Activated CD8-positive, alpha-beta memory T cell treated with anti-CD3 and anti-CD28 coated beads, Interleukin-2, amount 50 U/mL, for 48 hours (primary cell): ENCODE measurements at places on chromosomes 1 and 21.

- DNase-seq: no peak
Observed at GRCh38 chr21:37700641-37701202, 215.5 kb downstream of the KCNJ6 start.

GRCh38 chr21:31974454-31974985, 101.7 kb downstream of the HUNK start:
- peak; percentile 56 for DNase-seq

DNA sequence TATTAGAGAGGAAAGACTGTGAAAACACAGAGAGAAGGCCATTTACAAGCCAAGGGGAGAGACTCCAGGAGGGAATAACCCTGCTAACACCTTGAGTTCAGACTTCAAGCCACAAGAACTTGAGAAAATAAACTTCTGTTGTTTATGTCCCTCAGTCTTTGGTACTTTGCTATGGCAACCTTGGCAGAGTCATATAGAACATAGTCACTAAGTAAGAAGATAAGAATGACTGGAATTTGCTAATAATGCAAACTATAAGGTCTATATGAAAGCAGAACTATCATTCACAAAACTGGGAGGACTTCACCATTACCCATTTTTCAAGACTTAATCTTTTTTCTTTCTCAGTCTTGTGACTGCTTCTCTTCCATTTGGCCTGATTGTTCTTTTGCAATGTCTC, 767.3 kb upstream of the ADAMTS5 start:
- DNase-seq: no peak

DNA sequence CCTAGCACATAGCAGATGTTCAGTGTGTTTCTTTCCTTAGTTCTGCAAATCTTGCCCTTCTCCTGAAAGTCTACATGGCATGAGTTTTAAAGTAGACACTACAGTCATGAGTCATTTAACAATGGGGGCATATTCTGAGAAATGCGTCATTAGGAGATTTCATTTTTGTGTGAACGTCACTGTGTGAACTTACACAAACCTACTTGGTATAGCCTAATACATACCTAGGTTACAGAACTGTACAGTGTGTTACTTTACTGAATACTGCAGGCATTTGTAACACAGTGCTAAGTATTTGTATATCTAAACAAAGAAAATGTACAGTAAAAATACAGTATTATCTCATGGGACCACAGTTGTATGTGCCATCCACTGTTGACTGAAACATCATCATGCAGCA, 10.0 kb downstream of the TTF2 start:
- no peak for DNase-seq

DNA sequence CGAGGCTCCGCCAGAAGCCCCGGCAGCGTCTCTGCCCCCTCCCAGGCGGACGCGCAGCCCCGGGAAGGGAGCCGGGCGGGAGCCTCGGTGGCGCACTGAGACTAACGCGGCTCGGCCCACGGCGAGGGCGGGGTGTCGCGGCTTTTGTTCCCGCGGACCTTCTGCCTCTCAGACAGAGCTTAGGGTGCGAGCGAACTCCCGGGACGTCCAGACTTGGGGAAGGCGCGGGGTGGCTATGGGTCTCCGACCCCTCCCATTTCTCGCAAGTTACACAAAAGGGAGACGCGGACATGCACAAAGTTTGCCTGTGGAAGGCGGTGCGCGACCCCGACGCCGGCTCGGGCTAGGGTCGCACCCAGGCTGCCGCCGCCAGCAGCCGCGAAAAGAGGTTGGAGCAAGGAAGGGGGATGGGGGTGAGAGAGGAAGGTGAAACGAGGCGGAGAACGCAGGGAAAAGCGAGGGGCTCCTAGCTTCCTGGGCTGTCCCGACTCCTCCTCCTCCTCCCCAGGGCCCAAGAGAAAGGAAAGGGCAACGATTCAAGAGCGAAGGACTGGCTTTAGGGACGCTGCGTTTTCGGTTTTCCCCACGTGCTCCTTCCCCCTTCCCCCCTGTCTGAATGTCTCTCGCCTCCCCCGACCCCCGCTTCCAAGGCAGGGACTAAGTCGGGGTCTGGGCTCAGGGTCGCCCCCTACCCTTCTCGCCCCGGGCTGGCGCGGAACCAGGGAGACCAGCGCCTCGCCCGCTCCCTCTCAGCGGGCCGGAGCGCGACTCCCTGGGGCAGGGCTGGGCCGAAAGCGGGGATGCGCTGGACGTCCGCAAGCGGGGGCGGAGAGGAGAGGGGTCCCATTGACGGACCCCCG, 729 bp downstream of the APP start:
- DNase-seq: peak; percentile 75

- DNase-seq: peak; percentile 76
Observed at GRCh38 chr1:61081686-61082310, 563 bp upstream of the NFIA start.

DNA sequence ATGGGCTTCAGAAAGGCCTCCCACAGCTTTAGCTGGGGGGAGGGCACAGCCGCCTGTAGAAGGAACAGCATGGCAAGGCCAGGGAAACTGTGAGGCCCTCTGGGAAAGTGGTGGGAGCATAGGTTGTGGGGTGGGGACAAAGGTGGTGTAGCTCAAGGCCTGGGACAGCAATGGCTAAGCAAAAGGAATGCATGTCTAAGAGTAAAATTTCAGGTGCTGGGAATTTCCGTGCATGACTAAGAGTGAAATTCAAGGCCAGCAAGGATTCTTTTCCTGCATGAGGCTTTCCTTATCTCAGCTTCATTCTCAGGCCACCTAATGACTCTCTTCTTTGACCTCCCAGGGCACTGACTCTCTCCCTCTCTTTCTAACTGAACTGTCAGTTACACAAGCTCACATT, 86.5 kb upstream of the WNT4 start:
- DNase-seq: no peak

DNA sequence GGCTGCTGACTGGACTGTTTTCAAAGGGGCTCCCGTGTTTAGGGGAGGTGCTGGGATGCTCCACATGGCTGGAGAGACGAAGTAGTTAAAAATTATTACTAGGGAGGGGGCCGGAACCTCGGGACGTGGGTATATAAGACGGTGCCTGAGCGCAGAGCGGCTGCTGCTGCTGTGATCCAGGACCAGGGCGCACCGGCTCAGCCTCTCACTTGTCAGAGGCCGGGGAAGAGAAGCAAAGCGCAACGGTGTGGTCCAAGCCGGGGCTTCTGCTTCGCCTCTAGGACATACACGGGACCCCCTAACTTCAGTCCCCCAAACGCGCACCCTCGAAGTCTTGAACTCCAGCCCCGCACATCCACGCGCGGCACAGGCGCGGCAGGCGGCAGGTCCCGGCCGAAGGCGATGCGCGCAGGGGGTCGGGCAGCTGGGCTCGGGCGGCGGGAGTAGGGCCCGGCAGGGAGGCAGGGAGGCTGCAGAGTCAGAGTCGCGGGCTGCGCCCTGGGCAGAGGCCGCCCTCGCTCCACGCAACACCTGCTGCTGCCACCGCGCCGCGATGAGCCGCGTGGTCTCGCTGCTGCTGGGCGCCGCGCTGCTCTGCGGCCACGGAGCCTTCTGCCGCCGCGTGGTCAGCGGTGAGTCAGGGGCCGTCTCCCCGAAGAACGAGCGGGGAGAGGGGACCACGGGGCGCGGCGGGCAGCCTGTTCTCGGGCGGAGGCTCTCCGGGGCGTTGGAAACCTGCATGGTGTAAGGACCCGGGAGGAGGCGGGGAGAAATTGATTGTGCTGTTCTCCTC, at the start of gene CHODL:
CHODL (plus strand) TSS at position 163 of the 793 bp plus-strand sequence; CDS start at position 554, 391 bp downstream.
- DNase-seq: no peak

- no peak for DNase-seq
Observed at GRCh38 chr1:177274687-177275211, 104.0 kb downstream of the BRINP2 start.

DNA sequence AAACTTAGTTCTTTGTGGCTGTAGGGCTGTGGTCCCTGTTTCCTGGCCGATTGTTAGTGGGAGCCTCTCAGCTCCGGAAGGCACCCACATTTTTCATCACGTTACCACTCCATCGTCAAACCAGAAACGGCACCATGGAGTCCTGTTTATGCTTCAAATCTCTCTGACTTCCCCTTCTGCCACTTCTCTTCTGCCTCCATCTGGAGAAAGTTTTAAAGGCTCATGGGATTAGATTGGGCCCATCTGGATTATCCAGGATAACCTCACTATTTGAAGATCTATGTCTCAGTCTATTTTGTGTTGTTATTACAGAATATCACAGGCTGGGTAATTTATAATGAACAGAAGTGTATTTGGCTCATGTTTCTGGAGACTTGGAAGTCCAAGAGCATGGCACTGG, 19.3 kb upstream of the IL22RA1 start:
- DNase-seq: no peak

- no peak for DNase-seq
Observed at GRCh38 chr1:39293375-39294070, 89.0 kb downstream of the MACF1 start.

GRCh38 chr1:15168479-15168878, 14.9 kb downstream of the TMEM51 start:
- DNase-seq: no peak

- no peak for DNase-seq
Observed at GRCh38 chr1:116879478-116880133, 30.1 kb upstream of the PTGFRN start.

DNA sequence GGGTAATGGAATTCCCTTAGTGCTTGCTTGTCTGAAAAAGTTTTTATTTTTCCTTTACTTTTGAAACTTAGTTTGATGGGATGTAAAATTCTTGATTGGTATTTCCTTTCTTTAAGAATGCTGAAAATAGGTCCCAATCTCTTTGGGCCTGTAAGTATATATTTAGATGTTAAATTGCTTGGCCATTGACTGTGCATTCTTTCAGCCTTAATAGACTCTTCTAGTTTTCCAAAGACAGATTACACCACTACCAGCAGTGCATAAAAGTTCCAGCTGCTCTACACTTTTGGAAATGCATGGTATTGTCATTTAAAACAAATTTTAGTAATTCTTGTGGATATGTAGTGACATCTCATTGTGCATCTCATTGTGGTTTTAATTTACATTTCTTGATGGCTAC, 464.8 kb upstream of the USP24 start:
- no peak for DNase-seq

DNA sequence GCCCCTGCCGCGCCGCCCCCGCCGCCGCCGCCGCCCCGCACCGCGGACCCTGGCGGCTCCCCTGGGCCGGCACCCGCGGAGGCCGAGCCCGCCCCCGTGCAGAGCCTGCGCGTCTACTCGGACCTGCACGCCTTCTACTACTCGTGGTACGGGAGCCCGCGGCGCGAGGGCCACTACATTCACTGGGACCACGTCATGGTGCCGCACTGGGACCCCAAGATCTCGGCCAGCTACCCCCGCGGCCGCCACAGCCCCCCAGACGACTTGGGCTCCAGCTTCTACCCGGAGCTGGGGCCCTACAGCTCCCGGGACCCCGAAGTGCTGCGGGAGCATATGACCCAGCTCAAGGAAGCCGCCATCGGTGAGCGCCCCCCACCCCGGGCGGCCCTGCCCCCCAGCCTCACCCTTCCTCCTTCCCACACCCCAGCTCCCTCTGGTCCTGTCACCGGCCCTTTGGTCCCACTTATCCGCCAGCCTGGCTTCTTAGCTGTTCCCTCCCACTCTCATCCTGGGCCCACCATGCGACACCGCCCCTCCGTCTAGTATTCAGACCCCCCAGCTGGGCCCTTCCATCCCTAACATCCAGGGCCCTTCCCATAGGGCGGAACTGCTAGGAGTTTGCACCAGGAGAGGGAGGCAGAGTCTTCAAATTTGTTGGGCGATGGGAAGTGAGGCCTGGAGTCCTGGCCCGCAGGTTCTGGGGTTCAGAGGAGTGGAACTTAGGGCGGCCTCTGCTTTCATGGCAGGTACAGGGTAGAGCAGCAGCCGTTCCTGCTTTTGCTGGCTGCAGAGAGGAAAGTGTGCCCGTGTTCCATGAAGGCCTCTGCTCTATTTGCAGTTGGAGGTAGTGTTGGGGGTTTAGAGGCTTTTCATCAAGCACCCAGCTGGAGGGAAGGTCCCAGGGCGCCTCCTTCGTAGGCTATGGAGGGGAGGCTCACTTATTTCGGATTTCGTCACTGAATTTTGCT, 1.0 kb downstream of the MANEAL start:
- no peak for DNase-seq

GRCh38 chr1:67020304-67020703, 33.6 kb downstream of the SLC35D1 start:
- DNase-seq: no peak

DNA sequence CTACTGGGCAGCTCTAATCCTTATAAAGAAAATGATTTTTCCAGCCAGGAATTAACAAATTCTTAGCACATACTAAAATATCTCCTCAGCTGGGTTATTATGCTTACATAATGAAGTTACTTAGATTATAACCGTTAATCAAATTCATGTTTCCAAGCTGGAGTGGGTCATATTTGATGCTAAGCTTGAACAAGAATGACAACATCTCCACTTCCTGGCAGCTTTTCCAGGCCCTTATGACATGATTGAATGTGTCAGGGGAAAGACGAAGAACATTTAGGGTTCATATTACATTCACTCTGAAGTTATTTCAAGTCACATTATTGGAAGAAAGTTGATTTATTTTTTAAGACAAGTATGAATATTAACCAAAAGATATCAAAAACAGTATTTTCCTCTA, 333.7 kb downstream of the PCP4 start:
- DNase-seq: no peak

- no peak for DNase-seq
Observed at GRCh38 chr1:3370856-3371703, 83.4 kb upstream of the ARHGEF16 start.
